ENCODE measurements at places on chromosomes 6 and 20.

- no peak for DNase-seq
Observed at GRCh38 chr6:56242346-56242745, 5.0 kb downstream of the COL21A1 start.

DNA sequence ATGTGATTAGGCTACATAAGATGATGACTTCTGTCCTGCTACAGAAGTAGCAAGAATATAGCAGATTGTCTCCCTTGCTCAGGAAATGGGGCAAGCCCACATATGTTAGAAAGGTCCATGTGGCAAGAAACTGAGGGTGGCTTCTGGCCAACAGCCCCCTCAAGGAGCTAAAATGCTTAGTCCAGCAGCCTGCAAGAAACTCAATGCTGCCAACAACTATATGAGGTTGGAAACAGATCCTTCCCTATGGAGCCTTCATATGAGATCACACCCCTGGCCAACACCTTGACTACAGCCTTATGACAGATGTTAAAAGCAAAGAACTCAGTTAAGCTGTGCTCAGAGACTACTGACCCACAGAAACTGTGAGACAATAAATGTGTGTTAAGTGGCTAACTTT lies 22.1 kb downstream of the PTPRT start:
- DNase-seq = no peak

GRCh38 chr6:119922814-119923213 lies 573.3 kb upstream of the MAN1A1 start:
- DNase-seq = no peak

DNA sequence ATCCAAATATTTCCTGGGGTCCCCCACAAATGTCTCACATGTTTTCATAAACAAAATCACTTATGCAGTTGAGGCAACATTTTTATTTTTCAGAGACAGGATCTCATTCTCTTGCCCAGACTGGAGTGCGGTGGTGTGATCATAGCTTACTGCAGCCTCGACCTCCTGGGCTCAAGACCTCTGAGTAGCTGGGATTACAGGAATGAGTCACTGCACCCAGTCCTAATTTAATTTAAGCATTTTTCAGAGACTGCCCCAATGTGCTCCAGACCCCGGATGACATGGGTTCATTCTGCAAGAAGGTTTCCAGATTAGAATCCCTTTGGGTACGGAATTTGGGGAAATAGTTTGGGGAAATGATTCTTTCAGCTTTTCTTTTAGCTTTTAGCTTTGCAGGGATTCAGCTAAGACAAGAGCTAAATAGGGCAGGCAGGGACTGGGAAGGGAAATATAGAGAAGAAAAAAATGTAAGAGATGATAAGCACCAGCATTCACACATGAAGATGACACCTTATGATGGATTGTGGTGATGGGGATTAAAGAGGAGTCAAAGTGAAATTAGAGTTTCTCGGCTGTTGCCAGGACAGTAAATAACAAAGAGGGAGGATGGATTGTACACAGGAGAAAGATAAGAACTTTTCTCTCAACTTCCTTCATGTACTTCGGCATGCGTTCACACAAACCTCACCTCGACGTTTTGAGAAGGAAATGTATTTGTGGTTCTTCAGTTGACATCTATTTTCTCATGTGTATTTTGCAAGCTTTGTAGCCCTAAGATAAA lies 169.4 kb upstream of the TAB2 start:
- DNase-seq = no peak

DNA sequence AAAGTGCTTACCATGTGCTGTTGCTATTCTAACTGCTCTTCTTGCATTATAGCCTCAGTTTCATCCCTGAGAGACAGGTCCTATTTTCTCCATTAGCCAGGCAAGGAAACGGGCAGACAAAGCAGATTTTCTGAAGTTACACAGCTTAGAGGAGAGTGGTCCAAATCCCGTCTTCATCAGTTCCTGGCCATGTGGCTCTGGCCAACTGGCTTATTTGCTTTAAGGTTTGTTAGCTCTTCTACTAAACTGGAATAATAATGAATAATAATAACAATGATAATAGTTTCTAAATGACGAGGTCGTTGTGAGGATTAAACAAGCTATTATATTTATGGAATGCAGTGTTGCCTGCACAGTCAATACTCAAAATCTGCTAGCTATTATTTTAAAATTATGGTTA lies 35.8 kb upstream of the BCAS1 start:
- no peak for DNase-seq

DNA sequence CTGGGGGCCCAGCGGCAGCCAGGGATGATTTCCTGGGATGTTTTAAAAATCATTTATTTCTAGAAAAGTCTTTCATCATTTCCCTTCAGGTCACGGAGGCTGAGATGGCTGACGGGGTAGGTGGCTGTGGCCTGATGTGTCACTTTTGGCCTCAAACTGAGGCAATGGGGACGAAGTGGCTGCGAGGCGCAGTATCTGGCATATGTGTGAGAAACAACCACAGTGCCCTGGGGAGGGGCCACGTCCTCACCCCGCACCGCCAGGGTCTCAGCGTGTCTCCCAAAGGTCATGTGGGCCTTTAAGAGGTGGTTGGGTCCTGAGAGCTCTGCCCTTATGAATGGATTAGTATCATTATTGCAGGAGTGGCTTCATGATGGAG lies 120.0 kb downstream of the CEBPB start:
- no peak for DNase-seq
